ENCODE measurements at places on chromosomes 4 and X. TPM values are rescaled to one million over a fixed set of nuclear protein-coding genes. Genes with fewer than 3 reads are reported as not detected.

DNA sequence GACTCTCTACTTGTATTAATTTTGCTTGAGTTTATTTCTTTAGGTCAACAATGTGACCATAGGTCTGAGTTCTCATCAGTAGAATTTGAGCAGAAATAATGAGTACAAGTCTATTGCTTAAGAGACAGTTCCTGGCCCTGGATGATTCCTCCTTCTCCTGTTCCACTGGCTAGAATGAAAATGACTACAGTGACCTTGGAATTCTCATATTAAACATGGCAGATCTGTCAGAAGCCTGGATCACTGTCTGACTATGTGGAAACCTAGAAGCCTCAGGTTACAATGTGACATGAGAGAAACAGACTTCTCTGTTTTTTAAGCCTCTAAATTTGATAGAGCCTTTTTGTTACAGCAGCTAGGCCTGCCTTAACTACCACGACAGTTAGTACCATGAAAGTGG lies 82.9 kb upstream of the MED14 start:
- no peak for DNase-seq

- no peak for DNase-seq
Observed at GRCh38 chr4:94208918-94209317, 1.3 kb downstream of the SMARCAD1 start.

DNA sequence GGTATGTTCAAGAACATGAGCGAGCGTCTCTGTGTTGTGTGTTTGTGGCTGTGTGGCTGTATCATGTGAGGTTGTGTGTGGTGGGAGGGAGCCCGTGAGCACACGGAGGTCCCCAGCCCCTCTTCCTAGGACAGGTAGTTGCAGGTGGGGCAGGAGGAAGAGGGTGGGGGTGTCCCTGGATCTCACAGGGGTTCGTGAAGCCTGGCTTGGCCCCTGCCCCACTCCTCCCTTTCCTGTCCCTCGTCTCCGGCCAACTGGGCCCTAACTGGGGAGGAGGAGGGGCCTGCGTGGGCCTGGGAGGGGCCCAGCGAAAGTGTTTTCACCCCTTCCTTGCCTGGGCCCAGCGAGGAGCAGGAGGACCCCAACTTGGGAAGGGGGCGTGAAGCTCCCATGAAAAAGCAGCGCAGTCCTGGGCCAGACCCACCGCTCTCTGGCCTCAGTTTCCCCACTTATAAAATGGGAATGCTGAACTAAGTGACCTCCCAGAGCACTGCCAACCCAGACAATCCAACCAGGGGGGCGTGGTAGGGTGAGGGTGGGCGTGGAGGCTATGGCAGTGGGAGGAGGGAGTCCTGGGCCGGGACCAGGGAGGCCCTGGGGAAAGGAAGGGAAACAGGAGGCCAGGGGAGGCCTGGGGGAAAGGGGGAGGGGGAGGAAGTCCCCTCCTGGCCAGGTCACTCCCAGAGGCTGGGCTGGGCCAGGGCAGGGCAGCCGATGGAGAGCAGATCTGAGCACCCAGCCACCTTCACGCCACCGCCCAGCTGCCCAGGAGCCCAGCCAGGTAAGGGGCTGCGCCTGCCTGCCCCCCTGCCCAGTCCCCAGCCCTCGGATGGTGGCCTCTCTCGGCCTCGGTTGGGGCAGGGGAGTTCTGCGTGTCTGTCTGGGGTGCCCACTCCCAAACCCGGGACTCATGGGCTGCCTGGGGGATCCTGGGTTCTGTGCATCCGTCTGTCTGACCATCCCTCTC lies at the start of gene AVPR2:
TSS of gene AVPR2 (plus strand) at position 683 of the 967 bp plus-strand sequence. CDS start 473 bp downstream, outside the sequence.
- DNase-seq: no peak

DNA sequence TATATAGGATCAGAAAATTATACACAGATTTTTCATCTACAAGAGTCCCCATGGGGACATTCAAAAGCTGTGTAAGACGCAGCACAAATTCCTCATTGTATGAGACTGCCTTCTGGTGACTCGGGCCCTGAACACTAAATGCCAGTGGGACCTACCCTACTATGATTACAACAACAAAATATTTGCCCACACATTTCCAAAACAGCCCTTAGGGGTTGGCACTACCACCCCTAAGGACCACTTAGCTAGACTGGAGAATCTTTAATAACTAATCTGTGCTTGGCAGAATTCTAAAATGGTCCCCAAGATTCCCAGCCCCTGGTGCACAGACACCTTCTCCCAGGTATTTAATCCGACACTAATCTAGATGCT lies 29.1 kb downstream of the UCHL1 start:
- no peak for DNase-seq

DNA sequence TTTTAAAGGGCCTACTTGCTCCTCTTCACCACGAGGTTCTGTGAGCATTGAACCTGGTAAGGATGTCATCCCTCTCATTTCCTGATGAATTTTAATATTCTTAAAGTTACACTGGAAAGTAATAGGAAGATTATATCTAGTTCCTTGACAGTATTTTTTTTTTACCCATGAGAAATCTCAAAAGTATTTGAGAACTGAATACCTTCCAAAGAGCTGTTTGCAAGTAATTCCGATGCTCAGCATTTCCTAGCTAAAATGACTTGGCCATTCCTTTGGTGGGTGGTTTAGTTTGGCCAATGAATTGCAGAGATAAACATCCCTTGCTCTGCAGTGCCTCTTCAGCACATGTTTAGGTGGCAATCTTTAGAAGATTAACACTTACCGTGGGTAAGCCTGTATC lies 110.2 kb upstream of the WDR1 start:
- no peak for DNase-seq

GRCh38 chrX:145532176-145532780 lies 285.0 kb downstream of the SPANXN1 start:
- no peak for DNase-seq

The LRCH2 gene
- total RNA-seq: not detected

The TRMT10A gene
- total RNA-seq: 6.3 TPM

The TRIM60 gene
- not detected for total RNA-seq
